ENCODE measurements at places on chromosomes 5 and 9.
A peak's percentile ranks its signal among the peaks of the same experiment; 100 is the strongest.

DNA sequence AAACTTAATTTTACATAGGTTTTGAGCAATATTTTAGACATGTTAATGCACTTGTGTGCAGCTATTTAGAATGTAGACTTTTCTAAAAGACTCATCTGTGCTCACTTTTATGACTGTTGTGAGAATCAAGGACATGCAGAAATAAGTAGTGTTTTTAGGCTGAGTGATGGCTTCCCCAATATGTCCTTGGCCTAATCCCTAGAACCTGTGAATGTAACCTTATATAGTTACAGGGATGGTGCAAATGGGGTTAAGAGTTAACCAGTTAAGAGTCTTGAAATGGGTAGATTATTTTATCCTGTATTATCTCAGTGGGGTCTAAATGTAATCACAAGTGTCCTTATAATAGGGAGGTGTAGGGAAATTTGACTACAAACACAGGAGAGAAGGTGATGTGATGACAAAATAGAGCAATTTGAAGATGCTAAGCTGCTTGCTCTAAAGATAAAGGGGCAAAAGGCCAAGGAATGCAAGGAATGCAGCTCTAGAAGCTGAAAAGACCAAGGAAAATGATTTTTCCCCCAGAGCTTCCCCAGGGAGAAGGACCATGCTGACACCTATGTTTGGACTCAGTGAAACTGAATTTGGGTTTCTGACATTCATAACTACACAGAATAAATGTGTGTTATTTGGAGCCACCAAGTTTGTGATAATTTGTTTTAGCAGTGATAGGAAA is 298.0 kb upstream of the PAPPA start:
- no peak for DNase-seq

- no peak for DNase-seq
These were observed 7.1 kb downstream of the SLC6A7 start for GRCh38 chr5:150196986-150197385.

- DNase-seq = no peak
These were observed 92.3 kb downstream of the RPS23 start for GRCh38 chr5:82185851-82186250.

DNA sequence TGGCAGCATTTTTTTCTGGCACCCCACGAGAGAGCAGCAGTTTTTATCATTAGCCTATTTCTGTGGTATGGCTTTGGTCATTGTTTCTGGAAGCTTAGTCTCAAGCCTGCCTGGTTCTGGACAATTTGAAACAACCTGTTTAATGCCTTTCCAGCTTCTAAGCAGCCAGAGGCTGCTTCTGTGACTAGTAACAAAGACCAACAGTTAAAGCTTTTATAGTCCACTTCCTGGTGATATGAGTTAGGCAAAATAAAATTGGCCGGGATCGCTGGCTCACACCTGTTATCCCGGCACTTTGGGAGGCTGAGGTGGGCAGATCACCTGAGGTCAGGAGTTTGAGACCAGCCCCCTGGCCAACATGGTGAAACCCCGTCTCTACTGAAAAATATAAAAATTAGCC is 24.0 kb downstream of the LYRM7 start:
- no peak for DNase-seq

DNA sequence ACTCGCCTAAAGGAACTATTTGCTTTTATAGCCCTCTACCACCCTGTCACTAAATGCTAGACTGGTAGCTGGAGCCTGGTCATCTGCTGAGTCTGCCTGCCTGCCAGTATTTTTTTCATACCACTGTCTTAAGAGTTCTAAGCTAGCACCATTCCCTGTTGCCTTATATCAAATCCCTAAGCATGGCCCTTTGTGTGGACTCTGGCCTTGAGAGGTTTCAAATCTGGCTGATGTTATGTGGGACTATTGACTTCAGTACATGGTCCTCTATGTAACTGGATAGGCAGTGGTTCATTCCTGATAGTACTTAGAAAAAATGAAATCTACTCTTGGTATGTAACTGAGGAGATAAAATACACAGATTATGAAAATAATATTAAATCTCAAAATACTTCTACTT is 103.5 kb downstream of the PLCXD3 start:
- DNase-seq = no peak

DNA sequence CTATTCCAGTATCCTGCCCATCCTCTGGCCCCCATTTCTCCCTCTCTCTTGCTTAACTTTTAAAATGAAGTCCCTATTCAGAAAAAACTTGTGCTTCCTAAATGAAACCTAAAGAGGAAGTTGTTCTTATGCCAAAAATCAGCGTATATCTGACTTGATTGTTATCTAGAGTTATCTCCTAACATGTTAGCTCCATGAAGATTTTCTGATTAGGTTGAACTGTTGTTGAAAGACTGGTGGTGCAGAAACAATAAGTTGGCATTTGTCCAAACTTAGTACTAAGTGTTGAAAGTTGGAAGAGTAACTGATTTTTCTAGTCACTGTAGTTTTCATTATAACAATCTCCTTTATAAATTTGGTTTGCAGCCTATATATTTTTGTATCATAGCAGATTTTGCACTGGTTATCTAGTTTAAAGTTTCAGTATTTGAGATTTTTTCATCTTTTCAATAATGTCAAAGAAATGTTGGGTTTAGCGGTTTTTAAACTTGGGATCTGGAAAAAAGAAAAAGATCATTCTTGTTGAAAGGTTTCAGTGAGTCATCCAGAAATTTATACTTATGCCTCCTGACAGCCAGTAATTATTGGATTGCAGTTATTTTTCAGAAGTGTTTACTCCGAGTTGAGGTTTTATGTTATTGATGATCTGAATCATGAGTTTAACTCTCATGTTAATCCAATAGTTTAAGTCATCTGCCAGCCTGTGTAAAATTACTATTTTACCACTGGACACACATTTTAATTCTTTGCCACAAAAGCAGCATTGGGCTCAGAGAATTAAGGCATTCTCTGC is 60.6 kb downstream of the PAM start:
- no peak for DNase-seq

DNA sequence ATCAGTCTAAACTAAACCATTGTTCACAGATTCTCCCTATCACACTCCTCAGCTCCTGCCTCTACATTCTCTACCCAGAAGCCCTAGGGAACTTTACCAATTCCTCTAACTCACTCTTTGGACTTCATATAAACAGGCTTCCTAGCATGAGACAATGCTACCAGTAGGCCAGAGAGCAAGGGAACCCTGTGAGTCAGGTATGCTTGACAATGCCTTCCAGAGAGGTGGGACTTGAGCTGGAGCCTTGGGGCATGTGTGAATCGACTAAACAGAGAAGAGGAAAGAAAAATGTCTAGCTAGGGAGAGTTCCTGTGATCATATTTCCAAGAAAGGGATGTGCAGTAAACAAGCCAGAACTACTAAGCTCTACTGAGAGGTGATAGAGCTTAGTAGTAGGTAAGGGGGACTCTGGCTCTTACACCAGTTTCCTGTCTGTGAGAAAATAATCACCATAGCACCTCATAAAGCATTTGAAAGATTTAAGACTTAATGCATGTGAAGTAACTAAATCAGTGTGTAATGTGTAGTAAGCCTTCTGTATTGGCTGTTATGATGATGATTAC is 6.4 kb upstream of the RFK start:
- DNase-seq = no peak

- no peak for DNase-seq
These were observed 151.3 kb downstream of the SAXO1 start for GRCh38 chr9:18881758-18882157.

GRCh38 chr9:7921545-7922197 is 122.1 kb upstream of the DMAC1 start:
- DNase-seq = no peak

DNA sequence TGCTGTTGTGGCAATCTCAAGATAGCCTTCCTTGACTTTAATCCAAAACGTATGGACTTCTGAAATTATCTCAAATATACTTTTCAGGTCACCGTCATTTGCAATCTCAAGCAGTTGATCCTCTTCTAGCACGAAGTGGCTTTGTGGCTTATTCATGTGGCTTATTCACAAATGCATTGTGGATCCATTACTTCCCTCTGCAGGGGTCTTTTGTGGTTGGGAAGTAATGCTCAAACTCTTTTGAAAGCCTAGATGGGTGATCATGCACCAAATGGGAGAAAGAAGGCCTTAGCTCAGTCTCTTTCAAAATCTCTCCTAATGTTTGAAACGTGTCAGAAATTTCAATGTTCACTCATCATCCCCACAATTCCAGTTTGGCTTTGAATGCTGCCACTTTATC is 597.2 kb upstream of the CDH10 start:
- no peak for DNase-seq

DNA sequence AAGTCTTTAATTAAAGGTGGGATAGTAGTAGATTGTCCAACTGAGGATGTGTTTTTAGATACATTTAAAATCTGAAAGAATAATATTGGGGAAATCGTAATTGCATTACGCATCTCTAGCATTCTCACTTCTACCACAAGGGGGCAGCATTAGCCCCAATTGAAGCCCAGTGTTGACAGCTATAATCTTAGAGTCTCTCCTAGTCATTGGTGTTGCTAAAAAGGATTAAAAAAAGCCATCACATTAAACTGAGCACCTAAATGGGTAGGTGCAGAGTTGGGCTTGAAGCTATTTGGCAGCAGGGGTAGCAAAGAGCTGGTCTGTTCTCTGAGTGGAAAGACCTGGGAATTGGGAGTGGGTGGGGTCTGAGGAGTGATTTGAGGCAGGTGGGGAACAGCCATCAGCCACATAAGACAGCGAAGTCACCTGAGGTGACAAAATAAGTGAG is 177.2 kb downstream of the OSTF1 start:
- peak; percentile 20 for DNase-seq

DNA sequence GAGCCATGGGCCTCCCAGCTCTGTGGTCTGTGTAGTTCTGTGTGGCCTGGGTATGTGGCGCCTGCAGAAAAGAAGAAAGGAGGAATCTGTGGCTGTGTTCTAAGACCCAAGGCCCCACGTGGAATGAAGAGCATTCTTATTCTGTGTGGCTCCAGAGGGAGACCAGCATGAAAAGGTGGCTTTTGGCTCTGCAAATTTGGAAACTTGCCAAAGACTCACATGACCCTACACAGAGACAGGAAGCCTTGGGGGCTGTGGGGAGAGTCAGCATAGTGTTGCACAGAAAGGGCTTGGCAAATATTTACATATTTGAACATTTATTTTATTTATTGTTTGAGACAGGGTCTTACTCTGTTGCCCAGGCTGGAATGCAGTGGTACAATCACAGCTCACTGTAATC is 193.3 kb downstream of the TMEM38B start:
- no peak for DNase-seq

DNA sequence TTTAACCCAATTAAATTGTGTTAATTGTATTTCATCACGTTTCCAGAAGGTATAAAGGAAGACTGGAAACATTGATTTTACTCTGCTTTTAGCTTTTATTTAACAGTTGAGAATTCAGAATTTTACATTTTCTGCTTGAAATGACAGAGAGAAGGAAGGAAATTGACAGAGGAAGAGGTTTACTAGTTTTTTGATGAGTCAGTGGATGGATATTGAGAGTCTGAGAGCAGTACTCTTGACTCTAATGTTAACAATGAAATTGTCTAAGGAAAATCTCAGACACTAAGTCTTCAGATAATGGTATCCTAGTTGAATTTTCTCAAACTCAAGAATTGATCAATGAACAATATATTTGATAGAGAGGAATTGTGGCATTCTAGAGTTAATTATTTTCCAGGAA is 60.6 kb downstream of the IPO11 start:
- no peak for DNase-seq

DNA sequence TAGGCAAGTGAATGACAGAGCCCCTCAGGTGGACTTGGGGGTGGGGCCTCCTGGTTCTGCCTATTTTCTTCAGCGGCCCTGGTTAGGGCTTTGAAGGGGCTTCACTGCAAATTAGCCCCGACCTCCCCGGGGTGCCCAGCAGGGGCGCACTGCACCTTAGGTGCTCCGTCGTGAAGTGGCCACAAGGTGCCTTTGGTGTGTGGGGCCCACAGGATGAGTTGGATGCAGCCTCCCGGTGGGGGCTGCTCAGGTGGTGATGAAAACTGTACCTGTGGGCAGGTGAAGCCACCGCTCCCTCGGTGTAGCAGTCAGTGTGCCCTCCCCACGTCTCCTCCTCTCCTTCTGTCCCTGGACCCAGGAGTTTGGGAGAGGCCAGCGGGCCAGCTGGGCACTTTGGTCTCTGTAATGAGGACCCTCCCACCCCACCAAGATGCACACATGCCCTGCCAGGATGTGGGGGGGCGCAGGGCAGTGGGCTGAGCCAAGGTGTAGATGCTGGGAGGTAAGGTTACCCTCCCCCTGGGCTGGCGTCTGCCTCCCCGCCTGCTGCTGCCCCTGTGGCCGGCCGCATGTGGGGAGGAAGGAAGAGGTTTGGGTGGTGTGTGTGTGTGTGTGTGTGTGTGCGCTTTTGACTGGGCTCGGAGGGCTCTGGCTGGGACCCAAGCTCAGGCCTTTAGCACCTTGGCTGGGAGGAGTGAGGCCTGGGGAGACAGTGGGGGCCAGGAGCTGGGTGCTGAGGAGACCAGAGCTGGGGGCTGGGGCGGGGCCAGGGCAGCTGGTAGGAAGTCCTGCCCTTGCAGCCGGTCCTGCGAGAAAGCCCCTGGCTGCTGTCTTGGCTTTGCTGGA is 55.6 kb downstream of the RXRA start:
- DNase-seq = peak; percentile 37

- no peak for DNase-seq
These were observed 18.5 kb downstream of the ZNF366 start for GRCh38 chr5:72488756-72489155.

GRCh38 chr5:128334010-128334716 is 203.9 kb downstream of the FBN2 start:
- DNase-seq = no peak

DNA sequence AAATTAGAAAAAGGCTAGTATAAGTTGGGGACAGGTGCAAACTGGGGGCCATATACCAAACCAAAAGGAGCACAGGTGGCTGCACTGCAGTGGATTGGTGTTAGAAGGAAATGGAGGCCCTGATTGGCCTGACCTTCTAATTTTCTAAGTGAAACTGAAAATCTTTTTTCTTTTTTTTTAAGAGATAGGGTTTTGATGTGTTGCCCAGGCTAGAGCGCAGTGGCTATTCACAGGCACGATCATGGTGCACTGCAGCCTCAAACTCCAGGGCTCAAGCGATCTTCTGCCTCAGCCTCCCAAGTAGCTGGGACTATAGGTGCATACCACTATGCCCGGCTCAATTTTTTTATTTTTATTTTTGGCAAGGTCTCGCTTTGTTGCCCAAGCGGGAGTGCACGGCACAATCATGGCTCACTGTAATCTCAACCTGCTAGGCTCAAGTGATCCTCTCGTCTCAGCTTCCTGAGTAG is 9.8 kb upstream of the CCDC69 start:
- DNase-seq = no peak

GRCh38 chr9:122383992-122384461 is 13.2 kb downstream of the PTGS1 start:
- DNase-seq = no peak

All from activated T-cell treated with anti-CD3 and anti-CD28 coated beads for 48 hours (primary cell).